ENCODE measurements at places on chromosomes 2 and 18. TPM values are rescaled to one million over a fixed set of nuclear protein-coding genes. Genes with fewer than 3 reads are reported as not detected.

- no peak for DNase-seq
These were observed 1.6 kb upstream of the KDSR start for GRCh38 chr18:63368611-63369010.

DNA sequence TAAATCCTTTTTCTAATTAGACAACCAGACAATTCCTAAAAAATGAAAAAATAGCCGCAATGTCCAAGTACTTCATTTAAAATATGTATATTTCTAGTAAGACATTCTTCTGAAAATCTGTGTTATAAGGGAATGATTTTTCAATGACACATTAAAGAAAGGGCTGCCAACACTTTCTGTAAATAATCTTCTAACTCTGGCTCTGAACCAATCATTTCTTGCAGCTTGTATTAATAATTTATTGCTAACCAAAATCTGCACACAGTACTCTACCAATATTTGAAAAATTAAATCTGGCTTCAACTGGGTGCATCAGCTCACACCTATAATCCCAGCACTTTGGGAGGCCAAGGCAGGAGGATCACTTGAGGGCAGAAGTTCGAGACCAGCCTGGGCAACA, 8.3 kb downstream of the NFU1 start:
- DNase-seq = no peak

GRCh38 chr2:46852598-46852997, 63.0 kb downstream of the MCFD2 start:
- DNase-seq = no peak

DNA sequence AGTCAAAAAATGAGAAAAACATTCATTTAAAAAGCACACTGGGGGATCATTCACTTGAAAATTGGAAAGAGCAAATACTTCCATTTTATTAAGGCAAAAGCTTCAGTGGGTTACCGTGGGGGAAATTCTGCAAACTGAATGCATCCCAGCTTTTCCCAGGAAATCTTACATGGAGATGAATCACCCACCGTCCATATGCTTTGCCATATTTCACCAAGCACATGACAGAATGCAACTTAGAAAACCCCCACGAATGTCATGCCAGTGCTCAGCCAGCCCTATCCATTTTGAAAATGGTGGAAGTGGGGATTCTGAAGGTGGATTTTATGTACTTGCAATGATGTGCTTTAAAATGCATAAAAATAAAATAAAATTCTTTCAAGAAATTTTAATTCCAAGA, 485.5 kb upstream of the ID2 start:
- DNase-seq = no peak

DNA sequence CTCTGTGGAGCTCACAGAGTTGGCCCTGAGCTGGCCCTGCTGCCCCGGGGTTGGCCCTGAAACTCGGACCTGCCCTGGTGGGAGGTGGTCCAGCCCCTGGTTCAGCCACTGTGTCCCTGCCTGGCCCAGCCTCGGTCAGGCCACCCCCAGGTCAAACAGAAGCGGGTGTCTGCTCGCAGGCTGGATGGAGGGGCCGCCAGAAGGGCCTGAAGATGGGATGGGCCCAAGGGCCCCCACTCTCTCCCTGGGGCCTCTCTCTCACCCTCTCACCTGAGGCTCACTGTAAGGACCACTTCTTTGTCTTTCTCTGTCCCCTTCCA, 25.1 kb upstream of the B3GNT7 start:
- DNase-seq = no peak

DNA sequence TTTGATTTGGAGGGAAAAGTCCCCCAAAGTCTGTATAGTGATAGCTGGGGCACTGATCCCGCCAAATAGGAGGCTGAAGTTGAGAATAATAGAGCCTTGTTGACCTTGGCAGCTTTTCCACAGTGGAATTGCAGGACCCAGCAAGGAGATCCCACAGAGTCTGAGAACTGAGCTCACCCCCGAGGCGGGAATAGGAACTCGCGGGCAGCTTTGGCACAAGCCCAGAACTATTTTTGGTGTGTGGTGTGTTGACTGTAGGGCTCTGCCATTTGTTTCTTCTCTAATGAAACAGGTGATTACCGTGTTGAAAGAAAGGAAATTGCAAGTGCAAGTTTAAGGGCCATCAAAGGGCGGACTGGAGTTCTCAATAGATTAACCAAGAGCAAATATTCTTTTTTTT, 34.0 kb downstream of the SH3RF3 start:
- peak; percentile 32 for DNase-seq

- DNase-seq = peak; percentile 62
These were observed 46.0 kb downstream of the TNS1 start for GRCh38 chr2:217956586-217957457.

GRCh38 chr2:237530472-237531433, 35.6 kb upstream of the PRLH start:
- DNase-seq = no peak

GRCh38 chr2:100409975-100410647, 7.4 kb downstream of the CHST10 start:
- no peak for DNase-seq

- no peak for DNase-seq
These were observed 143.9 kb upstream of the KLHL29 start for GRCh38 chr2:23241121-23241520.

DNA sequence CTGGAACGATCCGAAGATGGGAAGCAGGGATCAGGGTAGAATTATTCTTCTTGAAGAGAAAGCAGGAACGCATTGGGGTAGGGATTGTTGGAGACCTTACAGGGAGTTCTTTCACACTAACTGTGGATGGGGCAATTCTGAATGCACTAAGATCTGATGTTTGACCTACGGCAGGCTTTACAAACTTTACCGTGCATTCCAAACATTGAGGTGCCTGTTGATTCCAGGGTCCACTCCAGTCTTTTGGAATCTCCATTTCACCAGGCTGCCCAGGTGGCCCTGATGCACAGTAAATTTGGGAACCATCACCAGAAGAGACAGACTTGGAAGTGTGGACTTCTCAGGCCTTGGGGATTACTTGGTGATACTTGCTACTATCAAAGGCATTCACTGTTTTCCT, 76.9 kb downstream of the RFTN2 start:
- DNase-seq = no peak

DNA sequence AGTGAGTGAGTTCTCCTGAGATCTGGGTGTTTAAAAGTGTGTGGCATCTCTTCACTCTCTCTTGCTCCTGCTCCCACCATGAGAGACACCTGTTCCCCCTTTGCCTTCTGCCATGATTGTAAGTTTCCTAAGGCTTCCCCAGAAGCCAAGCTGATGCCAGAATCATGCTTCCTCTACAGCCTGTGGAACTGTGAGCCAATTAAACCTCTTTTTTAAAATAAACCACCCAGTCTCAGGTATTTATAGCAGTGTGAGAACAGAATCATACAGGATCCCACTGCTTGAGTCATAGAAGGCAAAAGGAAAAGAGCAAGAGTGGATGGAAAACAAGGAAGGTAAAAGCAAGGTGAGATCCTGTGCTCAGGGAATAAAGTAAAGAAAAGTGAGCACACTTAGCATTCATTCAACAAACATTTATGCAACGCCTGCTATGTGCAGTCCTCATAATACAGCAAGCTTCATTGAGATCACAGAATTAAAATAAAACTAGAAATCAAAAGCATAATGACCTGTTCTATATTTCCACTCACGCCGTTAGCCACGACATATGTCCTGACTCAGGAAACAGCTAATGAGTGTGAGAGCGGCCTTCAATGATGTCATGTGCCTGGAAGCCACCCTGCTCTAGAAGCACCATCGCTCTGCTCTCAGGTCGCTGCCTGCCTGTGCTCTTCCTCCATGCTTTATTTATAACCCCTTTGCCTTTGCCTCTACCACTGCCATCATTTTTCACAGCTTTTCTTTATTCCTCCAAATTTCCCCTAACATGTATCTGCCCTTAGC, 11.3 kb upstream of the COPS8 start:
- no peak for DNase-seq

DNA sequence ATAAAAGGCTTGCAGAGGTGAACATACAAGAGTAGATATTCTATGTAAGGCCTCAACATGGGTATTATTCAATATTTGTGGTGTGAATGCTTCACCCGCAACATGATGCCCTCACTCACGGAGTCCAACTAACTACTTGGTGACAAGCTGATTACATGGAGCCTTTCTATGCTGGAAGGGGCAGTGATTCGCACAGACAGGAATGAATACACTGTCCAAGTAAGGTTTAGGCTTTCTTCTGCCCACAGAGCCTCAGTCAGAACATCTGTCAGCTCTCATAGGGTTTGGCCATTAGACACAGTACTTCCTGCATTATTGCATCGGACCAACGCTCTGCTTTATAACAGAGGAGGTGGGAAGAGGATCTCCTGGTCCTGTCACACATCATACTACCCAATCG, 80.3 kb upstream of the SLC35G4 start:
- no peak for DNase-seq

DNA sequence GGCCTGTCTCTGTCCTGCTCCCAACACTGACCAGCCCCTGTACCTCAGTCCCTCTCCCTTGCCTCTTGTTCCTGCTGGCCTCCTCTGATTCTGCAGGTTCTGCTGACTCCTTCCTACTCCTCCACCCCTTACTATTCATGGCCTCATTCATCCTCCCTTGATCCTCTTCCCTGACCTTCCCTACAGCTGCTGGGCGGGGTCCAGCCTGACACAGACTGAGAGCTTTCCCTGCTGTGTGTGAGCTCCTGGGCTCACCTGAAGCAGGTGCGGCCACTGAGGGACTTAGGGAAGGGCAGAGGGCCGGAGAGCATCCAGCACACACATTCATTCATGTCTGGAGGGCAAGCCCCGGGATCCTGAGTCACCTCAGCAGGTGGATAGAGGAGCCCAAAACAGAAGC, 185.6 kb downstream of the CTIF start:
- no peak for DNase-seq

- DNase-seq = no peak
These were observed 100.2 kb downstream of the ARHGAP15 start for GRCh38 chr2:143229411-143229810.

DNA sequence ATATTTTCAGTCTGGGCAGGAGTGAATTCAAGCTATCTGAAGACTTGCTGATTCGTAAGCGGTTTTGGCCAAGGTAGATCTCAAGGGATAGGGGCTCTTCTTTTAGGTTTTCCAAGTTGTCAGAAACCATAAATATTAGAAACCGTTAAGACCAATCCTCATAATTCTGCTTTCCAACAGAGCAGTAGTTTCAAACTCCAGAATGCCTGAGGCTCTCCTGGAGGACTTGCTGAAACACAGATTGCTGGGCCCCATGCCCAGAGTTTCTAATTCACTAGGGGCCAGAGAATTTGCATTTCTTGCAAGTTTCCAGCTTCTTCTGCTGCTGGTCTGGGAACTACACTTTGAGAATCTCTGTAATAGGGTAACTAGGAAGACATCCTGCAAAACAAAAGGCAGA, 1855.7 kb upstream of the CELF4 start:
- no peak for DNase-seq

GRCh38 chr2:160353166-160353565, 140.4 kb downstream of the RBMS1 start:
- DNase-seq = no peak

GRCh38 chr2:211468877-211469663, 912.7 kb downstream of the CPS1 start:
- DNase-seq = no peak

DNA sequence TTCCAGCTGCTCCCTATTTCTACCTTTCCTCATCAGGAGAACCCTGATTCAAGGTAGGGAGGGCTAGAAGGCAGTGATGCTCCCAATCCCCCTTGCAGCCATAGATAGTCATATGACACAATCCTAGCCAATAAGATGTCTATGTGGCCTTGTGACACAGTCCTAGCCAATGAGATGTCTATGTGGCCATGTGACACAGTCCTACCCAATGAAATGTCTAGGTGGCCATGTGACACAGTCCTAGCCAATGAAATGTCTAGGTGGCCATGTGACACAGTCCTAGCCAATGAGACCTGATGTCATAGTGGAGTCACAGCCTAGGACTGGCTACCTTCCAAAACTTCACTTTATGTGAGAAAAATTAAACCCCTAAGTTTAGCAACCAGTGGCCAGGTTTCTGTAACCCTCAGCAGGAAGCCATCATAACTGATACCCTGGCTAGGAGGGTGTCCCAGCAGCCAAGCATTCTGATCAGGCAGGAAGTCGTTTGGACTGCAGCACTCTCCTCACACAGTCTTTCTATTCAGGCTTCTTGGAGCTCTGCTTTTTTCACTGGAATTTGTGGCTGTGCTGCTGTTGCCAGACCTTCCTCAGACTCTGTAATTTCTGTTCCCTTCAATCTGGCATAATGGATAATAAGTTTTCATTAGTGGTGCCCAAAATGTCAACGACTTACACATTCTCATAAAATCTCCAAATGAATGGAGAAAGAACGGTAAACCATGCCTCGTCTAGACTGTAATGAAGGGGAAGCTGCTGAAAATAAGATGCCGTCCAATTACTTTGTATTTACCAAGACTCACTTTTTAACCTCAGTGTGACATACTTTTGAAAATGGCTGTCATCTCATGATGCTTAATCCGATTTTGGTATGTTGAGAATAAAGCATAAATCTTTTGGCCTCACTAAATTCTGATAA, 165.0 kb upstream of the NCKAP5 start:
- no peak for DNase-seq

DNA sequence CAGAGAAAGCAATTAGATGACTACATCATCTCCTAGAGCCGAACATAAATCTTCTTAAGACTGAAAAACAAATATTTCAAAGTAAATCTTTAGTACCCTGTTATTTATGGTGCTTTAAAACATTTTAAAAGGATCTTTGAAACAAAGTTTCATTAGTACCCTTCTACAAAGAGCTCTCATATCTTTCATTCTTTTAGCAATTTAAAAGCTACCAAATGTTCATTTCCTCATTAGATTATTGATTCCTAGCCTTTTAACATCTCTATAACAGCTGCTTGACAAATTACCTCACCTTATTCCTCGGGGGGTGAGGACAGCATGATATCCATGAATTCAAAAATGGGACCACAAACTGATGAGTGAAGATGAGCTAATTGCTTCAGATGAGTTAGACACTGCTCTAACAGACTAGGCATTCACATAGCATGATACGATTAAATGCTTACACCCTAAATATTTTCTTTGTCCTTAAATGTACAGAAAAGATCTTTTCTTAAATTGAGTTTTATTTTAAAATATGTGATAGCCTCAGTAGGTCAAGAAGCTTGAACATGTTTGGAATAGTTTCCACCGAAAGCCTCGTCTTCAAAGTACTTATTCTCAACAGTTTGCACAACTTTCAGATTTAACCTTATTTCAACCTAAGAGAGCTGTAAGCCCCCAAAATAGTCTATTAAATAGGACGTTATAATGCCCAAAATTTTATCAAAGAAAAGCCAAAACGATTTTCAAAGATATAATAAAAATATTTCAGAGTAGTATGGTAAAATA, 2.1 kb downstream of the ATAD2B start:
- DNase-seq = no peak

GRCh38 chr2:111041398-111042202, 79.1 kb upstream of the BCL2L11 start:
- DNase-seq = no peak

MC4R gene
- 0.41 TPM for total RNA-seq

NETO1 gene
- total RNA-seq = not detected

PLEKHH2 gene
- 124 TPM for total RNA-seq

CIB4 gene
- not detected for total RNA-seq

KCNF1 gene
- total RNA-seq = not detected

CDK15 gene
- total RNA-seq = not detected

PIGN gene
- total RNA-seq = 86.7 TPM

PIEZO2 gene
- 1.8 TPM for total RNA-seq

ZBTB7C gene
- total RNA-seq = 1.0 TPM

IL1RL1 gene
- 9.6 TPM for total RNA-seq

LOXL3 gene
- 13.9 TPM for total RNA-seq
